Stimulated activated CD4-positive, alpha-beta T cell treated with anti-CD3 and anti-CD28 coated beads, Interleukin-2, amount 100 ng/mL, for 4 hours (primary cell): ENCODE measurements at places on chromosomes 2 and 18.
A peak's percentile ranks its signal among the peaks of the same experiment; 100 is the strongest.

- DNase-seq = no peak
Measured at GRCh38 chr2:154556146-154556545, 142.3 kb upstream of the KCNJ3 start.

GRCh38 chr2:42086500-42086953 lies 38.7 kb downstream of the PKDCC start:
- DNase-seq = no peak

- no peak for DNase-seq
Measured at GRCh38 chr18:48639772-48640432, 101.1 kb downstream of the CTIF start.

DNA sequence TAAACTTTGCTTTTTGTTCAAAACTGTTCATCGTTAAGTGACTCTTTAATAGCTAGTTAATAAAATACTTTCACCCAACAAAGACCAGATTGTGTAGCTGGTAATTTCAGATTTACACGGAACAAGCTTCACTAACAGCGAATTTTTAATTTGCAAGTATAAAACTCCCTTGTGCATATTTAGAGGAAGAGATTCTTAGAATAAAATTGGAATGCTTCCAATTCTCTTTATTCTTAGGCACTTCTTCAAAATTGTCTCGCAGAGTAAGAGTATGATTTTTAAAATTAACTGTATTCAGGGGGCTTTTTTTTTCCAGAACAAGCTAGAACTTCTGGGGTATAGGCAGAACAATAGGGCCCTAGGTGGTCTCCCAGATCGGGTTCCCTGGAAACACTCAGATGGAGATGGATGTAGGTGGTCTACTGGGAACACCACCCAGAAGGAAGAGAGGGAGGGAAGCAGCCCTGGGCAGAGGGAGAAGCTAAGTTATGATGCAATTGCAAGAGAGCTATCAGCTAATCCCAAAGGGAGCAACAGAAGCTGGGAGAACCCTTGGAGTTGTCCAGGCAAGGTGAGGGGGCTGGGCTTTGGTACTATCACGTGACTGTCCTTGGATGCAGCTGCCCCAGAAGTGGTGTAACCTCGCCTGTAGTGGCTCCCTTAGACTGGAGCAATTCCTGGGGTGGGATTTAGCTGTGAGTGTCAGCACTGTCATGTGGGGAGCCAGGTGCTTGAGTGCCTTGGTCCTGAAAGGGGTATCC lies 151.7 kb upstream of the ASB18 start:
- no peak for DNase-seq

GRCh38 chr2:27729198-27729597 lies 42.3 kb upstream of the MRPL33 start:
- DNase-seq = no peak

- DNase-seq = no peak
Measured at GRCh38 chr2:156465573-156465972, 29.4 kb downstream of the GPD2 start.

- peak; percentile 50 for DNase-seq
Measured at GRCh38 chr18:58180738-58181353, 136.8 kb downstream of the NEDD4L start.

- DNase-seq = no peak
Measured at GRCh38 chr2:134718817-134719814, at the start of gene TMEM163. TMEM163 (minus strand) TSS chr2:134719000.

DNA sequence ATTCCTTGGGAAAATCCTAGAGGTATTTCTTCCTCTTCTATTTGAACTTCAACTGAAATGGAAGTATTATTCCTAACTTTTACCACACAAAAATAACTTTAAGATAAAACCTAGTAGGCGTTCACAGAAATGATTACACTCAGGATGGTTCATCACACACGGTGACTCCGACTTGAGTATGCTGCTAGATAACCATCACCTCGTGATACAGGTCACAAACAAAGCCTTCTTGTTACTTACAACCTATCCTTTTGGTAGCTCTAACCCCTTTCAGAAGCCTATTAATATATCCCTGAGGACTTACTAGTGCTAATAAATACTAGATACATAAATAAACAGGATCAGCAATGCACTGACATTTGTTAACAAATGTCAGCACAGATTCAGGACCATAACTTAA lies 101.0 kb upstream of the DNER start:
- DNase-seq = no peak

DNA sequence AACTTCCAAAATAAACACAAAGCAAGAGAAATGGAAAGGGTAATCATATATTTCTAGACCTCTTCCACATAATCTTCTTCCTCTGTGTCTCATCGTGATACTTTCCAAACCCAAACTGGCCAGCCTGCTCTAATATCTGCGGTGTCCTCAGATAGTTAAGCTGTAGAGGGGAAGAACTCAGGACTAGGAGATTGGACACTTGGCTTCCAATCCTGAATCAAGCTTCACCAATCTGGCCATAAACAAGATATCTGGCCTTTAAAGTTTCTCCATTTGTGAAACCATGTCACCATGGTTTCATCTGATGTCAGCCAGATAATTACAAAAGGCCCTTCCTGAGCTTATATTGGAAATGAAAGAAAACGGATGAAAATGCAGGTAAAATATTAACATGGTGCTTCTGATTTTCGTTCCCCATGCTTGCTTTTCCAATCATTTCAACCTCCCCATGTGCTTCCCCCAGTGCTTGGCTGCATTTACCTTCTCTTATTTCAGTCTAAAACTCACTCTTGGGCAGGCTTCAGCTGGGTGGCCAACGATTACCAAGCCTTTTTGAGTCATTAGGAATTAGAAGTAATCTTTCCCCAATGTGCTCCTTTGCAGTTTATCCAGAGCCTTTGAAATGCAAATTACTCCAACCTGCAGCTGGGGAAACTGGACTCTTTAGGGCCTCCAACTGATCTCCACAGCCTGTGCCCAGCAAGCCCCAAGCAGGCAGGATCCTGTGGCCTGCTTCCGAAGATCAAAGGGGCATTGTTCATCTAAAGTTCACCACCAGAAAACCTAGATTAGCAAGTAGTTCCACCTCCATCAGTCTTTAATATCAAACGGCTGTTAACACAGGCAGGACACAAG lies 44.5 kb upstream of the MYCN start:
- no peak for DNase-seq

- no peak for DNase-seq
Measured at GRCh38 chr2:73107211-73107926, 5.4 kb downstream of the RAB11FIP5 start.

- no peak for DNase-seq
Measured at GRCh38 chr2:202705446-202706020, 70.8 kb downstream of the FAM117B start.

GRCh38 chr2:237895544-237896506 lies 36.4 kb downstream of the RAMP1 start:
- DNase-seq = no peak

DNA sequence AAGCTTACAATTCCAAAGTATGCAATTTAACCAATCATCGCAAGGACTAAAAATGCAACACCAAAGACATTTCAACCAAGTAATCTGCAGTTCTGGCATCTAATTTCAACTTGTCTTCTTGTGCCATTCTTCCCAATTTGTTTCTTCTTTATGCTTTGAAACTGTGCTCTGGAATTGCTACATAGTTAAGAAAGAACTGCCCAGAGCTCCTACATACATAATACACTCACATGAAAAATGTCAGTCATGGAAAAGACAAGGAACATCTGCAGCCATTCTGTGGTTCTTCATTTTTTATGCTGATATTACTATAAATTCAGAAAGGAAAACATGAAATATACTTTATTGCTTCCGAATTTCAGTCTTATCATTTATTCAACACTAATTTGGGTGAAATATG lies 4.4 kb downstream of the EPB41L3 start:
- no peak for DNase-seq

DNA sequence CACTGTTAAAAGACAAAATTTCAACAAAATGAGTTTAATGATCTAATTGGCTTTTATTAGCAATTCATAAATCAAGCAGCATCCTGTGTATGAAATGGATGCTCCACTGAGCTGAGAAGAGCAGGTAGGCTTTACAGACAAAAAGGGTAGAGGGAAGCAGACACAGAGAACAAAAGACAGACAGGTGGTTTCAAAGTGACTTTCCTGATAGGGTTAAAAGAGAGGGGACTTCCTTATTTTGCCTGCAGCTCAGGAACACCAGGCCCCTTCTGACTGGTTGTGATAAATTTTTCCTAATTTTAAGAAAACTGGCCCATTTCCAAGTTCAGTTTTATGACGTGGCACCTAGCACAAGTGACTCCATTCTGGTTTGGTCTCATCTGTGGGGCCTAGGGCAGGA lies 11.9 kb downstream of the TEX51 start:
- DNase-seq = no peak

DNA sequence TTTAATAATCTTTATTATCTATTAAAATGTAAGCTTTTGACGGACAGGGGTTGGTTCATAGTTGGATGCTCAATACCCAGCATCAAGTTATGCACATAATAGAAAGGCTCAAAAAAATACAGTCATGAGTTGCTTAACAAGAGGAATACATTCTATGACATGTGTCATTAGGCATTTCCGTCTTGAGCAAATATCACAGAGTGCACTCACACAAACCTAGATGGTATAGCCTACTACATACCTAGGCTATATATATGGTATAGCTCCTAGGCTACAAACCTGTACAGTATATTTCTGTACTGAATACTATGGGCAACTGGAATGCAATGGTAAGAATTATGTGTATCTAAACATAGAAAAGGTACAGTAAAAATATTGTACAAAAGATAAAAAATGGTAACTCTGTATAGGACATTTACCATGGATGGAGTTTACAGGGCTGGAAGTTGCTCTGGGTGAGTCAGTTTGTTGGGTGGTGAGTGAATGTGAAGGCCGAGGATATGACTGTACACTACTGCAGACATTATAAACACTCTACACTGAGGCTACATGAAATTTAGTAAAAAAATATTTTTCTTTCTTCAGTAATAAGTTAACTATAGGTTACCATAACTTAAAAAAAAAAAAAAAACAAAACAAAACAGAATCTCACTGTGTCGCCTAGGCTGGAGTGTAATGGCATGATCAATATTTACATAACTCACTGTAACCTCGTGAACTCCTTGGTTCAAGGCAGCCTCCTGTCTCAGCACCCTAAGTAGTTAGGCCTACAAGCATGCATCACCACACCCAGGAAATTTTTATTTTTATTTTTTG lies 201.2 kb downstream of the NBAS start:
- DNase-seq = no peak

GRCh38 chr18:28559511-28559910 lies 382.6 kb upstream of the CDH2 start:
- no peak for DNase-seq

DNA sequence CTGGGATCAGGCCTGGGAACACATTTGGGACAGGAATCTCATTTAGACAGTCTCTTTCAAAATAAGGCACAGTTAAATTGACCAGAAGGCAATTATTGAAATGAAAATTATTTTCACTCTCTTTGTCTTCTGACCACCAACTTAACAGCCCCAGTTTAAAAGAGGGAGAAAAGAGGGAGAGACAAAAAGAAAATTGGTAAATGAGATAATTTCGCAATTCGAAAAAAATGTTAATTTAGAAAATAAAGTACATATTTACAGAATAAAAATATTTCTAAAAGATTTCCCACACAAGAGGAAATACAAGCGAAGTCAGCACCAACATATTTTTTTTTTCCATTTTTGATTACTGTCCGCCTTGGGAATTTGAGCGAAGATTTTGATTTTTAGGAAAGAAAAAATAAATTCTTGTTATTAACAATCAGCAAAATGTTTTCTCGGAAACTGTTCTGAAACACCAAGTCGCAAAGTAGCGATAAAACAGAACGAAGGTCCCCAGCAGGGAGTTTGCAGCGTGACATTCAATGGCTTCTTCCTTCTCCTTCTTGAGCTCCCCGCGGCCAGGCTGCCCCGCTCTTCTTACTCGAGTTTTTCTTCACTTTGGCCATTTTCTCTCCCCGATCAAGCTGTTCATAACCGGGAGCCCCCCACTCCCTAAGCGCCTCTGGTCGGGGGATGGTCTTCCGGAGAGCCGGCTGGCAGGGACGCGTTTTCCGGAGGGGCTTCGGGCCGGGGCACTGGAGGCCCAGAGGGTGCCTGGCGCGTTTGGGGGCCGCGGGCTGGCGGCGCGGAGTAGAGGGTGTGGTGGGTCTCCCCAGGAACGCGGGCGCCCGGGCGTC lies 5.0 kb downstream of the SP9 start:
- no peak for DNase-seq

DNA sequence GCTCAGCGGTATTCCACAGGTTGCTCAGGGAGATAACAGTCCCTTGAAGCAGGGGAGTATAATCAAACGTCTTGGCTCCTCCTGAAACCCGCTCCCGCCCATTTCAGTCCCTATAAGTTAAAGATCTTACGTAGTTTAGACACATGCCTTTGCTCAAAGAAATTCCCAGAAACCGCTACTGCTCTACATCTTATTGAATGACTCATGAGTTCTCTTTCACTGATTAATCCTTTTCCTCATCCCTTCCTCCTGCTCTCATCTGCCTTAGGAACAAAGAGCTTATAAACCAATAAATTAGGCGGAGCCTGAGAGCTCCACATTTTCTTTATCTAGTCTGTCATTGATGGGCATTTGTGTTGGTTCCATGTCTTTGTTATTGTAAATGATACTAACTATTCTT lies 4.2 kb upstream of the SERPINB4 start:
- no peak for DNase-seq

- no peak for DNase-seq
Measured at GRCh38 chr2:22444281-22444680, 940.7 kb upstream of the KLHL29 start.

GRCh38 chr18:51092117-51092516 lies 62.1 kb downstream of the SMAD4 start:
- DNase-seq = no peak

GRCh38 chr2:227462462-227462951 lies 9.4 kb upstream of the AGFG1 start:
- no peak for DNase-seq

DNA sequence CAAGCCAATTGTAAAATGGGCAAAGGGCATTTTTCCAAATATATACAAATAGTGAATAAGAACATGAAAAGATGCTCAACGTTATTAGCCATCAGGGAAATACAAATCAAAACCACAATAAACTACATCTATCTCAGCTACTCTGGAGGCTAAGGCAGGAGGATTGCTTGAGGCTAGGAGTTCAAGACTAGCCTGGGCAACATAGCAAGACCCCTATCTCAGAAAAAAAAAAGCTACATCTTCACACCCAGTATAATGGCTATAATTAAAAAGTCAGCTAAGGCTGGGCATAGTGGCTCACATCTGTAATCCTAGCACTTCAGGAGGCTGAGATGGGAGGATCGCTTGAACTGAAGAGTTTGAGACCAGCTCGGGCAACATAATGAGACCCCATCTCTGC lies 12.6 kb upstream of the NCL start:
- no peak for DNase-seq

GRCh38 chr2:60881047-60881932 lies at the start of gene REL:
REL (plus strand) TSS chr2:60881574; CDS start chr2:60881841, 267 bp downstream.
- peak; percentile 88 for DNase-seq

DNA sequence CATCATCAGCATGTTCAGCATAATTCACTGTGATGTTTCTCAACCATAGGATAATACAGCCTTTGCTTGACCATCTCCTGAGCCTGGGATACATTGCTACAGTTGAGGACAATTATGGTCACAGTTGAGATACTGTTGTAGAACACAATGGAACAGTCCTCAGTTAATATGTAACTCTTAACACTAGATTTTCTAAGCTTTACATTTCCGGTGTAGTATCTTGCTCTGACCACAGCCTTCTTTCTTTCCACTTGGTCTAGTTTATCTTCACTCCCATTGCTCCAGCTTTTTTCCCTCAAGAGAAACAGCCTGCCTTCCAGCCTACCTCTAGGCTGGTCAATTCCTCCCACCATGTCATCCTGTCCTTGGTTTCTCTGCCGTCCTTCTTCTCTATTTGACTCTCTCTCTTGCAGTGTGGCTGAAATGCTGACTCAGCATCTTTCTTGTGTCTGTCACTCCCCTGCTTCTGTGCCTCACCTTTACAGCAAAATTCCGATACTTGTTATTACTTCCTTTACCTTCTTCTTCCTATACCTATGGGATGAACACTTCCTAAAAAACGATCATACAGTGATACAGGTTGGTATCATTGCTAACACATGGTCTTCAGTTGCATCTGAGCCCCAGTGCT lies 80.5 kb downstream of the CTNNA2 start:
- no peak for DNase-seq
